ENCODE measurements at places on chromosomes 4 and X. TPM values are rescaled to one million over a fixed set of nuclear protein-coding genes. Genes with fewer than 3 reads are reported as not detected.

The KIT gene
- total RNA-seq, result 43.4 TPM

DNA sequence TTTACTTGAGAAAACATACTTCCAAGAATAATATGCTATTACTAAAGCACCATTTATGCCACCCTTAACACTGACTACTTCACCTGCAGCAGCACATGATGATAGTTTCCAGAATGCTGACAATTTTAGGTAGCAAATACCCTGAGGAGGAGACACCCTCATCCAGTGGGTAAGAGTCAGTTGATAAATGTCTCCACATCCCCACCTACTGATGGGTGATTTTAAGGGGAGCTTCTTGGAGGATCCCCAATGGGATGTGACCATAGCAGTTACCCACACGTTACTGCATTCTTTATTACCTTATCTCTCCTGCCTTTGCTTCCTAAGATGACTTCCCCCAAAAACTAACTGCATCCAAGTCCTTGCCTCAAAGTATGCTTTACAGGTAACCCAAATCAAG lies 131.2 kb upstream of the SMARCAD1 start:
- DNase-seq, result no peak

- no peak for DNase-seq
Measured at GRCh38 chrX:48751343-48751742, 10.2 kb upstream of the GLOD5 start.

GRCh38 chr4:22607382-22607781 lies 85.4 kb upstream of the GBA3 start:
- DNase-seq, result no peak

GRCh38 chr4:165718660-165719059 lies 154.4 kb upstream of the TLL1 start:
- DNase-seq, result no peak

The SERPINA7 gene
- total RNA-seq, result not detected

DNA sequence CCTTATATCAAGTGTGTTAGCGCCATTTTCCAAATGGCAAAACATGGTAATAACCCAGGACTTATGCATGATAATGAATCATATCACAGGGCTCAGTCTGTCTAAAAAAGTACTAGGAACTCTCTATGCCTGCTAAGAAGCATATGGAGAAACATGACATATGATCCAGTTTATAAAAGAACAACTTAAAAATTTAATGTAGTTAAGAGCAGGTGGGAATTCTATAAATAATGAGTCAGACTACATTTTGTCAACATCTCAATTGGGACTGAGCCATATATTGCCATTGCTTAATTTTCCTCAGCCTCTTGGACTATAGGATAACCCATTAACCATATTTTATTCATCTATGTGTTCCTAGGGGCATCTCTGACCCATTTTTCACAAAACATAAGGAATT lies 360.4 kb upstream of the AGA start:
- no peak for DNase-seq

GRCh38 chr4:56626963-56627362 lies 54.1 kb downstream of the HOPX start:
- DNase-seq, result no peak

DNA sequence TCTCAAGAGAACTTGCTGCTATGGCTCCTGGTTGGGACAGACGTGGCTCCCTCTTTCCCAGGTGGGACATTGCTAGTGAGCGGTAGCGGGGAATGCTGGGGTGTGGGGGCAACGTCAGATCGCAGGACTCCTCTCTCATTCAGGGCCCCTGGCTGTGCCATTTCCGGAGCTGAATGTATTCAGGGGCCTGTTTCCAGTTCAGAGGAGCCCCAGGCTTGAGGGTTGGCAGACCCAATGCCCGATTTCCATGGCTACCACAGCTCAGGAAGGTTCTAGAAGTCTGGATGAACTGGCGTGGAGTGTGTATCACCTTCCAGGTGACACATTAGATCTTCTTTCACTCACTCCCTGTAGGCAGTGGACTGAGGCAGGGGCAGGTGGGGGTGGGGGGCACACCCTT lies 26.2 kb upstream of the CRMP1 start:
- DNase-seq, result no peak

GRCh38 chrX:128436397-128437103 lies 384.3 kb upstream of the ACTRT1 start:
- no peak for DNase-seq

DNA sequence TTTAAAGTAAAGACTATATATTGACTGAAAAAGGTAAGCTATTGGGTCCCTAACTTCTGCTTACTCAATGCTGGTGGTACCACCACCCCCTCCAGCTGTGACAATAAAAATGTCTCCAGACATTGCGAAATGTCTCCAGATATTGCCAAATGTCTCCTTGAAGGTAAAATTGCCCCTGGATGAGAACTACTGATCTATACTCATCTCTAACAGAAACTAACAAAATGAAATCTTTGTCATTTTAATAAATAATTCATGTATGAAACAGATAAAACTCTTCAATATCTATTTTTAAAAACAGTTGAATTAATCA lies 20.1 kb downstream of the CLTRN start:
- DNase-seq, result no peak

The SATL1 gene
- 2.6 TPM for total RNA-seq

- no peak for DNase-seq
Measured at GRCh38 chrX:55357236-55357635, 92.5 kb upstream of the PAGE3 start.

- no peak for DNase-seq
Measured at GRCh38 chrX:153327561-153327960, 6.0 kb upstream of the PNMA6F start.

The NLGN3 gene
- 21.4 TPM for total RNA-seq

DNA sequence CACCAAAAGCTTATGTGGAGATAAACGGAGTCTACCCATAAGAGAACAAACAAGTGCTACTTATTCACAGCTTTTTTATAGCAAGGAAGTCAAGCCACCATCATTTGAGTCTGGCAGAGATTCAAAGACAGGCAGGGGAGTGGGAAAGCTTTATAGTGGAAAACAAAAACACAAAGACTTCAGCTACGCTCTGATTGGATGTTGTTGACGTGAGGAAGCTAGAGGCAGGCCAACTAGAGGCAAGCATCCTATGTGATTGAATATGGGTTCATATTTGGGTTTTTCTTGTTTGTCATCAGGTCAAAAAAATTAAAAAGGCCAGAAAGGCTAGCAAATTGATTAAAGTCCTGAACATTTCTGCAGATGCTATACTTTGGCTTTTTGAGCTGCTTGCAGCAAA lies 719 bp upstream of the TCEAL4 start:
- no peak for DNase-seq

DNA sequence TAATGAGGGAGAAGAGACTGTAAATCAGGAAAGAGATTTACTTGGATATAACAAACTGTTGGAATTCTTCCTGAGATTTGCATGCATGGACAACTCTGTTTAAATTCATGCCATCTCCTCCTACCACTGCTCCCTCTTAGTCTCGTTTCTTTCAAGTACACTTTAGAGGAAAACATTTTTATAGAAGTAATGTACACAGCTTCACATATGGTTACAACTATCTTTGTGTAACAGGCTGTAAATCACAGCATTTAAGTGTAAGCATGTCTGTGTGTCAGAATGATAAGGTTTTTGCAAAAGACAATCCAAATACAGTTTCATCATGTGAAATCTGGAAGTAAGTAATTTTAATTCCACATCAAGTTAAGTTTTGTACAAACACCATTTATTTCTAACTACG lies 21.5 kb upstream of the ENPEP start:
- DNase-seq, result no peak

The PPP4R3C gene
- not detected for total RNA-seq

- no peak for DNase-seq
Measured at GRCh38 chrX:21586001-21586400, 72.1 kb downstream of the KLHL34 start.

- no peak for DNase-seq
Measured at GRCh38 chr4:2946812-2947600, 16.2 kb downstream of the NOP14 start.

- DNase-seq, result peak; percentile 45
Measured at GRCh38 chrX:103687696-103688201, 1.2 kb upstream of the MORF4L2 start.

GRCh38 chr4:19494961-19495360 lies 756.7 kb upstream of the SLIT2 start:
- no peak for DNase-seq

The ADGRG4 gene
- total RNA-seq, result not detected

The NR3C2 gene
- total RNA-seq, result 10.1 TPM

DNA sequence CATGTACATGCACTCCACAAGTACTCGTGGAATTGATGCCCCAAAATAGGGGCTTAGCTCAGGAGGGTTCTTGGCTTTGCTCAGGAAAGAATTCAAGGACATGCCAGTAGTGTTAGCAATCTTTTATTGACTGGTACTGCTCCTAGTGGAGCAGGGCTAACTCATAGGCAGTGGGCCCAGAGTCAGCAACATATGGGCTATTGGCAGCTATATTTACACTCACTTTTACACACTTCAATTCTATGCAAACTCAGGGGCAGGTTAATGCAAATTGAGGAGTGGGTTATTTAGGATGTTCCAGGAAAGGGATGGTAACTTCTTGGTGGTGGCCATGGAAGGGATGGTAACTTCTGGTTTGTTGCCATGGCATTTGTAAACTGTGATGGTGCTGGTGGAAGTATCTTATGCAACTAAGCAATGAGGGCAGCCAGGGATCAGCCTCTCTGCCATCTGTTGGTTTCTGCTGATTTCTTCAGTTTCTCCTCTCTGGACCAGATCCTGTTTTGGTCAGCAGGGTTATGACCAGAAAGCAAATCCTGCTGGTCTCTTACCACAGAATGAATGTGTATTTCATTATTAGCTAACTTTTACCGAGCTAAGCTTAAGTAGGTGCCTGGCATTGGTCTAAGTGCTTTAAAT lies 69.2 kb upstream of the FAT1 start:
- DNase-seq, result peak; percentile 69

The TAB3 gene
- total RNA-seq, result 28.5 TPM

- no peak for DNase-seq
Measured at GRCh38 chr4:15674046-15674445, 7.6 kb upstream of the FAM200B start.

DNA sequence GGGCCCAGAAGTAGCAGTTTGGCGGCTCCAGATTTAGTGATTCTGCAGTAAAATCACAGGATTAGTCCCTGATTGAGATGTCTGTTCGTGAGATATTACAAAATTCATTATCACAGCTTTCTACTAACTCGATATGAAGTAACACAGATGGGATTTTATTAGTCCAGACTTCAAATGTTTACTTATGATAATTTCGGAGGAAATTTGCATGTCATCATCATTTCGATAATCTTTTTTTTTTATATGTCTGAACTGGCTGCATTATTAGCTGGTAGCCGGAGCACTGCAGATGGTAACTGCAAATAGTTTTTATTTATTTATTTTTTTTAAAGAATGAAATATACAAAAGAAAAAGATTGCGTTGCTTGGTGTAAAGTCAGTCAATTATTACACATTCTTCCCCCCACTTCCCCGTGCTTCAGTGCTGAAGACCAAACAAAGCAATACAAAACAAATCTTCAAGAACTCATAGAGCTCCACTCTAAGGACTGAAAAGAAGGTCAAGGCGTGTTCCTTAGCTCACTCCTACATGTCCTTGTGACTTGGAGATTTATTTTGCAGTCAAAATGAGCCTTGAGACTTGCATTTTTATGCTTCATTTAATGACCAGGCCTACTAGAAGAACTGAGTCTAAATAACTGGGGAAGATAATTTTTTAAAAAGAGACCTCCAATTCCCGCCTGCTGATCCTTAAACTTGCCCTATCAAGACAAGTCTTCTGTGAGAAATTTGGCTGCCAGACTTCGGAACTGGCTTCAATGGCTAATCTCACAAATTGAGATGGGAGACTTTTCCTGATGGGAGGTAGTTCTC lies 11.7 kb upstream of the PITX2 start:
- no peak for DNase-seq
